Activated CD8-positive, alpha-beta T cell treated with anti-CD3 and anti-CD28 coated beads for 36 hours (primary cell): ENCODE measurements at places on chromosomes 7 and 10.

- peak; percentile 75 for DNase-seq
Measured at GRCh38 chr7:50209461-50210135, 94.9 kb upstream of the IKZF1 start.

DNA sequence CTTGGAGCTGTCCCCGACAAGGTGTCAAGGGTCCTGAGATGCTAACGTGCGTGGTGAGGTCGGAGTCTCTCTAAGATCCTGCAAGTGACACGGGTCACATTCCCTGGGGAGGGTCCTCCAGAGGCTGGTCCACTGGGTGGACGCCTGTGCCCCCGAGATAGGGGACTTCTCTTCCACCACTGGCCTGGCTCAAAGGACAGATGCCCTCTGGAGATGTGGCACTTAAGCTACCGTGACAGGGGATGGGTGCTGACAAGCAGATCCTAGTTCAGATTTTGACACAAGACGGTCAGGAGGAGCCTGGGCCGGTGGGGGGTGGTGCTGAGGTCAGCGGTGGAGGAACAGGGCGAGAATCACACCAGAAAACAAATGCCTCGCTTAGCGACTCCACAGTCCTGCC is 178.0 kb downstream of the ADARB2 start:
- DNase-seq, result no peak

GRCh38 chr10:128047351-128047750 is 78.9 kb downstream of the MKI67 start:
- peak; percentile 93 for DNase-seq

GRCh38 chr10:123564631-123565030 is 101.5 kb upstream of the GPR26 start:
- no peak for DNase-seq

DNA sequence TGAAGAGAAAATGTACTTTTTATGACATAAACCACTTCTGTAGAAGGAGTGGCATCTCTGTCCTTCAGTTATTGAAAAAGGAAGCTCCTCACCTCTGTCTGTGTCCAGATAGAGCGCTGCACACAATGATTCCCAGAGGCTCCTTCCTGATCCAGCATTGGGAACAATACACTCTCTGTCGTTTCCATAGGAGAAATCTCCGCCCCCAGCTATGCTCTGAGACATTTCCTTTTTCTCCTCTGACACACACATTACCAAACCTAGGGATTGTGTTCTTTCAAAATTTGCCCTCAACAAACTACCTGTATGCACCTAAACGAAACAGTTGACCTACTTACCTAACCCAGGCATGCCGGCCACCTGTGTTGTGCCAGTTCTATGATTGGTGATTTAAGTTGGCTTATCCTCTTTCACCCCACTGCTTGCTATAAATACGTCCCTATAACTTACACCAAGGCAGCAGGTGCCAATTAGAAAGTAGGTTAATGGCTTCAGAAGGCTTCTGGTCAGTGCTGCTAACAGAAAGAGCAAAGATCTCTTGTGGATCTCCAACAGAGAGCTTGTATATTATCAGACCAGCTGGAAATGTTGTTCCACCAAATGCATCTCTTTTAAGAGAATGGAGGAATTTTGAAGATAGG is 140.1 kb upstream of the JCAD start:
- no peak for DNase-seq

GRCh38 chr7:70189776-70190175 is 591.5 kb downstream of the AUTS2 start:
- DNase-seq, result no peak

GRCh38 chr10:106284802-106285587 is 879.5 kb downstream of the SORCS1 start:
- DNase-seq, result no peak

GRCh38 chr7:108270385-108271015 is 140.3 kb upstream of the LAMB4 start:
- no peak for DNase-seq

DNA sequence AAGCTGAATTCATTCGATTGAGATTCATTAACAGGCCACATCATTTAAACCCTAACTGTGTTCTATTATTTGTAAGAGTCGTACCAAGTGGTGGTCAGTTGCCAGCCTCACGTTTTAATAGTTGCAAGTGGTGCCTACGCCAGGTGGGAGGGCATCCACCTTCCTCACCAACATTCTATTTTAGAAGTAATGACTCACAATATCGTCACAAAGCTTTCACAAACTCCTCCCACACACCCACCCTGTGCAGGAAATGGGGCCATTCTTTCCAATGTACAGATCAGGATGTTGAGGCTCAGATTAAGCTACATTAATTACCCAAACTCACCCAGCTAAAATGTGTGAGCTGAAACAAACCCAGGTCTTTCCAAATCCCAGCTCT is 77.3 kb upstream of the SAMD8 start:
- peak; percentile 82 for DNase-seq
